Stimulated activated CD8-positive, alpha-beta memory T cell treated with anti-CD3 and anti-CD28 coated beads, Interleukin-4, amount 100 ng/mL, for 48 hours (primary cell): ENCODE measurements at places on chromosomes 4 and X.

DNA sequence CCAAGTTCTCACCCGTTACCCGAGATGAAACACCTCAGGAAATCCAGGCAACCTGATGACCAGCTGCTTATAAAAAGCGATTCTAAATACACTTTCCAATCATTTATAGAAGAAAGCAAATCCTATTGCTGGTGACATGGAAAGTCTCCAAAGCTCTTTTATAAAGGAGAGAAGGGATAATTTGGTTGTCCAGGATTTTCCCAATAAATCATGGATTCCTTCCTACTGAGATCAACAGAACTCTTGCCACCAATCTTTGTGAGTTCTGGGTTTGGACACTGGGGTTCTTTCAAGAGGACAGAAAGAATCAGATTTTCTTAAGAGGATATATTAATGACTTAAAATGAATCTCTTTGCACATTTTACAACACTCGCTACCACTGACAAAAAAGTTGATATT is 24.7 kb upstream of the SOD3 start:
- DNase-seq = no peak

GRCh38 chrX:2629316-2630007 is 61.6 kb upstream of the CD99 start:
- DNase-seq = no peak

DNA sequence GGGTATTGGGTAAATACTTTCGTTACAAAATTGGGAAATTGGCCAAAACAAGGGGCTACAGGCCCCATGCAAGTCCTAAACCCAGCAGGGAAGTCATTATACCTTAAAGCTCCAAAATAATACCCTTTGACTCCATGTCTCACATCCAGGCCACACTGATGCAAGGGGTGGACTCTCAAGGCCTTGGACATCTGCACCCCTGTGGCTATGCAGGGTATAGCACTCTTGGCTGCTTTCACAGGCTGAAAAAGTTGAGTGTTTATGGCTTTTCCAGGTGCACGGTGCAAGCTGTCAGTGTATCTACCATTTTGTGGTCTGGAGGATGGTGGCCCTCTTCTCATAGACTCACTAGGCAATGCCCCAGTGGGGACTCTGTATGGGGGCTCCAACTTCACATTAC is 326.5 kb downstream of the TEX13C start:
- peak; percentile 22 for DNase-seq

DNA sequence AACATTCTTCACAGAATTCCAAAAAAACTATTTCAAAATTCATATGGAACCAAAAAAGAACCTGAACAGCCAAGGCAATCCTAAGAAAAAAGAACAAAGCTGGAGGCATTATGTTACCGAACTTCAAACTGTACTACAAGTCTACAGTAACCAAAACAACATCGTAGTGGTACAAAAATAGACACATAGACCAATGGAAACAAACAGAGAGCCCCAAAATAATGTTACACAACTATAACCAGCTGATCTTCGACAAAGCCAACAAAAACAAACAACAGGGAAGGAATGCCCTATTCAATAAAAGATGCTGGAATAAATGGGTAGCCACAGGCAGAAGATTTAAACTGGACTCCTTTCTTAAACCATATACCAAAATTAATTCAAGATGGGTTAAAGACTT is 1189.6 kb downstream of the PCDH18 start:
- no peak for DNase-seq

DNA sequence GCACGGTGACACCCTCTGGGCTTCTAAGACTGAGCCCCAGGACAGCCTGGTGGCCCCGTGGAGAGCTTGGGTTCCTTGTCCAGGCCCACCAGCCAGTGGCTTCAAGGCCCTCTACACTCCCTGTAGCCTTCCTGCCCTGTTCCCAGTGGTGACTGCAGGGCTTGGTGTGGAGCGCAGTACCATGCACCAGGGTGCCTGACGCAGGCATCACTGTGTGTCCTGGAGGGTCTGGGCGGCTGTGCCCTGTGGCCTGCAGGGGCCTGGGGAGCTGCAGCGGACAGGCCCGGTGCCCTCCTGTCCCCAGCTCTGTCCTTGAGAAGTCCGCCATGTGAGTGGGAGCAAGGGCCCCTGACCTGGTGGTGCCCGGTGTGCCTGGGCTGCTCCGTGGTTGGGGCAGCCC is 4.3 kb downstream of the FGFRL1 start:
- DNase-seq = no peak

DNA sequence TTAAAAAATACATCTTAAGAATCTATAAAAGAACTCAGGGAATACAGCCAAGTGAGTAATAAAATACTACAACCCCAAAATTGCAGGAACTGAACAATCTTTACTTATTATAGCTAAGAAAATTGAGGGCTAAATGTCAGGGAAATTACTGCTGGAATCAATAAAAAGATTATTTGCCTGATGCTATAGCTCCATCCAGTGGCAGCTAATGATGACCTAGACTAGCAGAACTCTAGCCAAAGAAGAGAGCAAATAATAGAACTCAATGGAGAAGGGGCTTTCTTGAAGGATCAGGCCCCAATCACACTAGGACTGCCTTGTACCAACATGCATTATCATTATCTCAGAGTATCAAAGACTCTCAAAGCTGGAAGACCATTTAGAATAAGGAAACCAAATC is 85.0 kb upstream of the FAM241A start:
- DNase-seq = no peak

DNA sequence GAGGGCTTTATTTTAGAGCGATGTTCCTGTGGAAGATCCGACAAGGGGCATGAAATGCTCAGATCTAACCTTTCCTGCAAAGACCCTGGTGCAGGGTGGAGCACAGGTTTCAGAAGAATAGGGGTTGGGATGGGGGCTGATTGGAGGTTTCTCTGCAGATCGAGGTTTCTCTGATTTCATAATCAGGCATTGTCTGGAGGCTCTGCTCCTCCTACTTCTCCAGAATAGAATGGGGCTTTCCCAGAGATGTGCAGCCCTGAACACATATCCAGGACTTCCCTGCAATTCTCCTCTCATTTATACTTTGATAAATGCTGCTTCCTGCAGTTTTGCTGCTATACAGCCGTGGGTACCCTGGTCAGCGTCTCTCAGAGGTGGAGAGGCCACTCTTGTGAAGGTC is 397.6 kb upstream of the BOD1L1 start:
- no peak for DNase-seq

DNA sequence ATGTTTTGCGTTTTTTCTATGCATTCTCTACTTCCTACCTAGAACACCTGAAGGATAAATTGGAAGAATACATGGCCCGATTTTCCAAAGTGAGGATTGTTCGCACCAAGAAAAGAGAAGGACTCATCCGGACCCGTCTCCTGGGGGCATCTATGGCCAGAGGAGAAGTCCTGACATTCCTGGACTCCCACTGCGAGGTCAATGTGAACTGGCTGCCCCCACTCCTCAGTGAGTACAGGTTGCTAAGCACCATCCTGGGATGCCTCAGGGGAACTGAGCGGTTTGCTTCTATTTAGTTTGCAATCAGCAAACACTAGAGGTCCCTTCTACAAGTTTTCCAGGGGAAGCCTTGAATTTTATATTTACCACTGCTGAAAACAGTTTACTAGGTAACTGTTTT is 359.3 kb upstream of the GALNT7 start:
- DNase-seq = no peak

DNA sequence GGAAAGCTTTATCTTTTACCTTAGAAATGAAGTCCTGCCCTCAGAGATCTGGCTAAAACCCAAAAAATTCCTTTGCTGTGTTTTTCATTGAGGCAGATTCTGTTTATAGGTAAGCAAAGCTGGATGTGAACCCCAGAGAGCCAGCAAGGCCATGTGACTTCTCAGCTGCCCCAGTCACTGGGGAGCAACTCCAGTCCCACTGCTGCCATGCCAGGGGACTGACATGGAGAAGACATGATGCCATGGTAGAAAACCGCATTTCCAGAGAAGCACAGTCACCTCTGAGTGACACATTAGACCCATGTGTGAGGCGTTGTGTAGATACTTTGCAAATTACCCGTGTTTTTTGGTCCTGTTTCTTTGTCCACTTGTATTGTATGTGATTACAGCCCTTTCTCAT is 45.4 kb downstream of the PTTG2 start:
- DNase-seq = no peak

- no peak for DNase-seq
Measured at GRCh38 chr4:69995526-69996016, at the start of gene STATH. Gene STATH, plus strand, starts transcription at chr4:69995966. Its CDS starts 2,472 bp downstream, at chr4:69998438.

GRCh38 chrX:155841232-155841631 is 39.9 kb upstream of the VAMP7 start:
- no peak for DNase-seq

- no peak for DNase-seq
Measured at GRCh38 chr4:11821772-11822430, 393.2 kb upstream of the HS3ST1 start.

DNA sequence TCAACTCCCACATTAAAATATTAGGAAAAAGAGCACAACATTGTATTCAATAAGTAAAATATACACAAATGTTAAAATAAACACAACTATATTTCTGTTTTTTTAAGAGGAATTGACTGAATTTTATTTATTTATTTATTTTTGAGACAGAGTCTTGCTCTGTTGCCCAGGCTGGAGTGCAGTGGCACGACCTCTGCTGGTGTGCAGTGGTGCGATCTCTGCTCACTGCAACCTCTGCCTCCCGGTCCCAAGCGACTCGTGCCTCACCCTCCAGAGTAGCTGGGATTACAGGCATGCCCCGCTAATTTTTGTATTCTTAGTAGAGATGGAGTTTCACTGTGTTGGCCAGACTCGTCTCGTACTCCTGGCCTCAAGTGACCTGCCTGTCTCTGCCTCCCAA is 31.4 kb downstream of the TEX13A start:
- DNase-seq = no peak

DNA sequence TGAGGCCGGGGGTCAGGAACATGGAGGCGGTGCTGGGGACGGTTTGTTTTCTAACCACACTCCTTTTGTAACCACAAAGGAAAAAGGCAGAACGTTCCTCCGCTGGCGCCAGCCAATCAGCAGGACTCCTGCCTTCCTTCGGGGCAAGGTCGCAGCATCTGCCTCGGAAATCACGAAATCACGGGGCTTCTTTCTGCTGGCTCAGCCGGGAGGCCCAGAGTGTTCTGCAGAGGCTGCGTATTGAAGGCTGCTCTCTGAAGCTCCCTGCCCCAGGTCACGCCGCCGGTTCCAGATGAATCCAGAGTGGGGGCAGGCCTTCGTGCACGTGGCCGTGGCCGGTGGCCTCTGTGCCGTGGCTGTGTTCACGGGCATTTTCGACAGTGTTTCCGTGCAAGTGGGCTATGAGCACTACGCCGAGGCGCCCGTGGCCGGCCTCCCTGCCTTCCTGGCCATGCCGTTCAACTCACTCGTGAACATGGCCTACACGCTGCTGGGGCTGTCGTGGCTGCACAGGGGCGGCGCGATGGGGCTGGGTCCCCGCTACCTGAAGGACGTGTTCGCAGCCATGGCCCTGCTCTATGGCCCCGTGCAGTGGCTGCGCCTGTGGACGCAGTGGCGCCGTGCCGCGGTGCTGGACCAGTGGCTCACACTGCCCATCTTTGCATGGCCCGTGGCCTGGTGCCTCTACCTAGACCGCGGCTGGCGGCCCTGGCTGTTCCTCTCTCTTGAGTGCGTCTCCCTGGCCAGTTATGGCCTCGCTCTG is 9.4 kb downstream of the TMEM187 start:
- peak; percentile 77 for DNase-seq

- no peak for DNase-seq
Measured at GRCh38 chr4:156971165-156971675, 379 bp downstream of the PDGFC start.

GRCh38 chr4:79682801-79683530 is 274.9 kb upstream of the GK2 start:
- DNase-seq = no peak
